Large intestine (tissue), 12 donors: ENCODE measurements at places on chromosomes 12 and 14.

GRCh38 chr14:91032248-91032647, 28.2 kb downstream of the RPS6KA5 start:
- DNase-seq = no peak

DNA sequence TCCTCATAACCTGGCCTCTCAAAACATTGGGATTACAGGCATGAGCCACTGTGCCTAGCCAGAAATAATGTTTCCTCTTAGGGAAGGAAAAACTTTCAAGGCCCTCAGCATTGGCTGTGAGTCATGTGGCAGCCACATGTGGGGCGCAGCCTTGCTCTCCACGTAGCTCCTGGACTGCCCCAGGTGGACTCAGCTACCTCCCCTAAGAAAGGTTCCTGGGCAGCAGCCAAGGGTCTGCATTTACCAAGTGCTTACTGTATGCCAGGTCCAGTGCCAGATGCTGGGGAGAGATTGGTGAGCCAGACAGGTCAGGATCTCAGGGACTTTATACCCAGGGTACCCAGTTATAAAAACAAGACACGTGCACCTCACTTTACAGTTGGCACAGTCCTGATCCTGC, 3.7 kb upstream of the TRPV4 start:
- DNase-seq = no peak

DNA sequence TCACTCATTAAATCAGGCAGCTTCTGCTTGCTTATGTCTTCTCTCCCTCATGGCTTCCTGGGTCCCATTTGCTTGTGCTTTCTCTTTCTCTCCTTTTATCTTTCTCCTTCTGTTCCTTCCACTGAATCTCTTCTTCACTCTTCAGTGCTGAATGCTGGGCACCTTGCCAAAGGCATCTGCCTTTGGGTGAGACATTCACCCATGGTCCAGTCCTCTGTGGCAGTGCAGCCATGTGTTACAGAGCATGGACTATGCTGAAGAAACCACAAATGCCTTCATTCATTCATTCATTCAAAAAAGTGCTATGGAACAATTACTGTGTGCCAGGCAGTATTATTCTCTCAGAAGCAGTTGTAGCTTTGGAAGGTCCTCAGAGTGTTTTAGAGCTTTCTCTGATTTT, 344.4 kb upstream of the STXBP6 start:
- DNase-seq = no peak

GRCh38 chr14:99150236-99150635, 121.8 kb downstream of the BCL11B start:
- no peak for DNase-seq
